Naive thymus-derived CD8-positive, alpha-beta T cell (primary cell): ENCODE measurements at places on chromosomes 3 and 15.

DNA sequence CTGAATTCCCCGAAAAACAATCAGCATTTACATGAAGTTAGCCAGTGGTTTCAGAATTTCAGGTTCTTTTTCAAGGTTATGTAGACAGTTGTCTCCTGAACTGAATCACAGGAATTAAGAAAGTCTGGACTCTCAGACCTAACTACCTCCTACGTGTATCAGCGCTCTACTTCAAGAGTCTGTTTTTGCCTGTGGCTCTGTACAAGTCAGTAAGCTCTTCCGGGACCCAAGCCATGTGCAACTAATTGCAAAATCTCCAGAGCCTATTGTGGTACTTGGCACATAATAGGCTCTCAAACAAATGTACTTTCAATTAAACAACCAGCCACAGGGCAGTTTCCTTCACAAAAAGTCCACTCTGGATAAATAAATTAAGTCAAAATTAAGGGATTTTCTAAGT lies 414.2 kb downstream of the PDCD6IP start:
- no peak overlapping the region for H3K27ac ChIP-seq
- no peaks in the 10 kb centered on the region for H3K36me3 ChIP-seq
- no peak overlapping the region for H3K4me3 ChIP-seq
- DNase-seq = no peak

DNA sequence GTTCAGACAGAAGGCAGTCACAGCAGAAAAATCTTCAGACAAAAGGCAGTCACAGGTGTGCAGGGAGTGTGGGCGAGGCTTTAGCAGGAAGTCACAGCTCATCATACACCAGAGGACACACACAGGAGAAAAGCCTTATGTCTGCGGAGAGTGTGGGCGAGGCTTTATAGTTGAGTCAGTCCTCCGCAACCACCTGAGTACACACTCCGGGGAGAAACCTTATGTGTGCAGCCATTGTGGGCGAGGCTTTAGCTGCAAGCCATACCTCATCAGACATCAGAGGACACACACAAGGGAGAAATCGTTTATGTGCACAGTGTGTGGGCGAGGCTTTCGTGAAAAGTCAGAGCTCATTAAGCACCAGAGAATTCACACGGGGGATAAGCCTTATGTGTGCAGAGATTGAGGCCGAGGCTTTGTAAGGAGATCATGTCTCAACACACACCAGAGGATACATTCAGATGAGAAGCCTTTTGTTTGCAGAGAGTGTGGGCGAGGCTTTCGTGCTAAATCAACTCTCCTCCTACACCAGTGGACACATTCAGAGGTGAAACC lies 27.6 kb downstream of the ZNF589 start:
- H3K27ac ChIP-seq = peak overlapping the region; percentile 98
- DNase-seq = peak; percentile 85
- H3K4me3 ChIP-seq = peak overlapping the region; percentile 83

DNA sequence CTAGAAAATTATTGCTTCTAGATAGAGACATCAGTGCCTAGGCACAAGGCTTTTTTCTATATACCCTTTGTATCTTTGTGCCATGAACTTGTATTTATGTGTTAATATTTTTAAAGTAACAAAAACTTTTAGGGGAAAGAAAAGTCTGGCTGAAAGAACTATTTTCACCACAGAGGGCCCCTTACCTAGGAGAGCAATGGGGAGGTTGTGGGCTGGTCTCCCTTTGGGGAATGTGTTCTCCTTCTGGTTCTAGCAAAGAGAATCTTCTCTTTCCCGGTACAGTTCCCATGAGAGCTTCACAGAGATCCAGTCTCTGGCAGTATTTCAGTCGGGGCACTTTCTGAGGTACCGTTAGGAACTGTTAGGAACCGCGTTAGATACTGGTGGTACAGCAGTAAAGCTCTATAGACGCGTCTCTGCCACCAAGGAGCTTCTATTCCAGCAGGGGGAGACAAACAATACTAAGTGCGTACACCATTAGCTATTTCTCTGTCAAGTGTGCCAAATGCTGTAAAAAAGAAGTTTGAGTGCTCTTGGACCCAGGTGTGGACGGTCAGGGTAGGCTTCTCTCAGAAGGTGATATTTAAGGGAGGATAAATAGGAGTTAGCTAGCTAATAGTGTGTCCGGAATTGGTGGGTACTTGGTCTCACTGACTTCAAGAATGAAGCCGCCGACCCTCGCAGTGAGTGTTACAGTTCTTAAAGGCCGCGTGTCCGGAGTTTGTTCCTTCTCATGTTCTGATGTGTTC lies 4.6 kb upstream of the EPB42 start:
- H3K4me1 ChIP-seq = peaks cover 8% of the 10 kb centered on the region
- peak overlapping the region; percentile 41 for H3K4me3 ChIP-seq
- no peak overlapping the region for H3K27ac ChIP-seq

DNA sequence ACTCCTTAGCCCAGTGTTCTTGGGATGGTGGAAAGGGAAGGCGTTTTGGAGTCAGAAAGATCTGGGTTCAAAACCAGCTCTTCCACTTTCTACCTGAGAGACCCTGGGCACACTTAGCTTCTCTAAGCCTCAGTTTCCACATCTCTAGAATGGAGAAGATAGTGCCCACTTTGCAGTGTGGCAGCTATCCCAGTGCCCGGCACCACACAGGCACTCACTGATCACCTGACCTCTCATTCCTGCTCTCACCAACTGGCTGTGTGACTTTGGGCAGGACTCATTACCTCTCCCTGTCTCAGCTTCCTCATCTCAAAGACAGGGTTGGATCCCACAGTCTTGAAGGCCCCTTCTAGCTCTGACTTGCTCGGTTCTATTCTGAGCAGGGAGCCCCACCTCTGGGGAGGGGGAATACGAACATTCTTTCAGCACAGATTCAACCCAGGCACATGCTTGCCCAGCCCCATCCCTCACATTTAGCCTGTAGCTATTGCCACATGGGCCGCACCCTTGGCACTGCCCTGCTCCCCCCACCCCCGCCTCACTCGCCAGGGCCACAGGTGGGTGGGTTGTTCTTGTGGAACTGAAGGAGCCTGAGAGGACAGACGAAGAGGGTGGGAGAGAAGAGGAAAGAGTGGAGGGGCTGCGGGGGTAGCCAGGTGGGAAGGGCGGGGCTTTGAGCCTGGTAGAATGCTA lies 39.2 kb downstream of the EPHB3 start:
- peaks cover 4% of the 10 kb centered on the region for H3K36me3 ChIP-seq
- H3K27me3 ChIP-seq = peaks cover 40% of the 10 kb centered on the region
- H3K27ac ChIP-seq = no peak overlapping the region
- no peak for DNase-seq
- peaks cover 32% of the 10 kb centered on the region for H3K4me1 ChIP-seq

GRCh38 chr15:88258093-88258641 lies 1.6 kb upstream of the NTRK3 start:
- H3K27ac ChIP-seq = no peak overlapping the region
- DNase-seq = no peak
- H3K27me3 ChIP-seq = peaks cover 68% of the 10 kb centered on the region
- peak overlapping the region; percentile 39 for H3K4me3 ChIP-seq
- H3K36me3 ChIP-seq = no peaks in the 10 kb centered on the region

DNA sequence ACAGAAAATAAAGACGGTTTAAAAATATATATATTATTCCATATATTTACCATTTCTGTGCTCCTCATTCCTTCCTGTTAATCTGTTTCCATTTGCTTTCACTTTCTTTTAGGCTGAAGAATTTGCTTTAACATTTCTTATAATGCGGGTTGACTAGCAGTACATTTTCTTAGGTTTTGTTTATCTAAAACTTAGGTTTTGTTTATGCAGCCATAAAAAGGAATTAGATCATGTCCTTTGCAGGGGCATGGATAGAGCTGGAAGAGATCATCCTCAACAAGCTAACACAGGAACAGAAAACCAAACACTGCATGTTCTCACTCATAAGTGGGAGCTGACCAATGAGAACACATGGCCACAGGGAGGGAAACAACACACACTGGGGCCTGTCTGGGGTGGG lies 578.1 kb downstream of the FHIT start:
- no peaks in the 10 kb centered on the region for H3K4me1 ChIP-seq
- DNase-seq = no peak
- H3K27me3 ChIP-seq = no peaks in the 10 kb centered on the region
- H3K36me3 ChIP-seq = peaks cover 6% of the 10 kb centered on the region
- no peak overlapping the region for H3K27ac ChIP-seq

- peak; percentile 62 for DNase-seq
- no peaks in the 10 kb centered on the region for H3K27me3 ChIP-seq
- no peak overlapping the region for H3K27ac ChIP-seq
- no peaks in the 10 kb centered on the region for H3K36me3 ChIP-seq
- peaks cover 6% of the 10 kb centered on the region for H3K4me1 ChIP-seq
Observed at GRCh38 chr3:63818282-63819150, 583 bp upstream of the C3orf49 start.

- H3K4me3 ChIP-seq = no peak overlapping the region
- peaks cover 32% of the 10 kb centered on the region for H3K4me1 ChIP-seq
- no peak for DNase-seq
- H3K36me3 ChIP-seq = peaks cover 3% of the 10 kb centered on the region
- no peaks in the 10 kb centered on the region for H3K27me3 ChIP-seq
- H3K27ac ChIP-seq = peak overlapping the region; percentile 42
Observed at GRCh38 chr3:46277476-46277875, 35.2 kb downstream of the CCR3 start.

- no peak for DNase-seq
- no peaks in the 10 kb centered on the region for H3K36me3 ChIP-seq
- no peak overlapping the region for H3K27ac ChIP-seq
- no peaks in the 10 kb centered on the region for H3K27me3 ChIP-seq
Observed at GRCh38 chr3:129318921-129319320, 40.3 kb downstream of the HMCES start.

- H3K4me3 ChIP-seq = no peak overlapping the region
- H3K4me1 ChIP-seq = no peaks in the 10 kb centered on the region
- H3K27ac ChIP-seq = no peak overlapping the region
- H3K27me3 ChIP-seq = no peaks in the 10 kb centered on the region
Observed at GRCh38 chr3:197835509-197835908, 44.5 kb downstream of the LRCH3 start.

DNA sequence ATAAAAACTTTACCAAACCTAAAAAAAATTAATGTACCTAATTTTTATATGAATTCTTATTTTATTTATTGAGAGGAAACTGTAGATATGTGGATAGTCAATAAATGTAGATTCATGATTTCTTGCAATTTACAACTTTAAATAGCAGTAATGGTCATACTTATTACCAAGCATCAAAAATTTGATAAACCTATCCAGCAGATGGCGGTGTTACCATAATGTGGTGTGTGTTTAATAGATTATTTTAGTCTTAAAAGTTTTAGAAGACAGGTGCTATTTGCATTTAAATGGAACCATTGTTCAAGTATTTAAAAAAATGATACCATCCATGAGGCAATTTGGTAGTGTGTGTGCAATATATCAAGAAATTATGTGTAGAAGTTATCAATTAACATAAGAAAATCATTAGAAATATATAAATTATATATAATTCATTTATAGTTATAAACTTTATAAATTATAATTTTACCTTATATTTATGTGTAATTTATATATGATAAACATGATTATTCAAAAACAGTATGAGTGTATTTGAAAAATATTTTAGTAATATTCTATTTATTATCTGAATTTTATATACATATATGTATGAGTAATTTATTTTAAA lies 176.0 kb upstream of the BCHE start:
- H3K36me3 ChIP-seq = no peaks in the 10 kb centered on the region
- H3K27ac ChIP-seq = no peak overlapping the region
- no peaks in the 10 kb centered on the region for H3K4me1 ChIP-seq
- H3K4me3 ChIP-seq = no peak overlapping the region

GRCh38 chr15:92711457-92711831 lies 55.9 kb upstream of the FAM174B start:
- no peak overlapping the region for H3K4me3 ChIP-seq
- H3K27ac ChIP-seq = no peak overlapping the region
- H3K4me1 ChIP-seq = peaks cover 10% of the 10 kb centered on the region

DNA sequence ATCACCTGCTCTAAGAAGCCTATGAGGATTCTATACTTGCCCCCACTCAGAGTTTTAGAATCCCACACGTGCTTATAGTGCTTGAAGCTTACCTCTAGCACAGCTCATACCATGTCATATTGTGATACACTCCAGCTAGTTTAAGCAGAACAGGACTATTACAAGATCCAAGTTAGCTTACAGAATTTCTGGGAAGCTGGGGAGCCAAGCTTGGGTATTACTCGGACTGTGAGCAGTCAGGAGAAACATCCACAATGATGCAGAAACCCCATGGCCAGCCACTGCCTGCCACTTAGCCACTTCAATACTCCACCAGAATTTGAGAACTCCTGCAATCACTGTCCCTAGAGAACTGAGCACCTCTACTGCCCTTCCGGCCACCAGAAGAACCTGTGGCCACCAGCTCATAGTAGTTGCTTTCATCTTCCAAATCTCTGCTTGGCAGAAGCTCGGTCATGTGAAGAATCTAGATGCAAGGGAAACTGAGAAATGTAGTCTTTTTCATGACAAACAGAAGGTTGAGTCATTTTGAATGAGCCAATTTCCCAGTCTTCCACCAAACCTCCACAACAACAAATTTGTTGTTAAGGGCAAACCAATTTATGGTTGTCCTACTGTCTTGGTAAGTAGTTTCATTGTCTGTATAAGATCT lies 27.7 kb upstream of the SSR3 start:
- H3K36me3 ChIP-seq = no peaks in the 10 kb centered on the region
- peaks cover 8% of the 10 kb centered on the region for H3K4me1 ChIP-seq
- no peak overlapping the region for H3K4me3 ChIP-seq
- no peak overlapping the region for H3K27ac ChIP-seq
- no peaks in the 10 kb centered on the region for H3K27me3 ChIP-seq

DNA sequence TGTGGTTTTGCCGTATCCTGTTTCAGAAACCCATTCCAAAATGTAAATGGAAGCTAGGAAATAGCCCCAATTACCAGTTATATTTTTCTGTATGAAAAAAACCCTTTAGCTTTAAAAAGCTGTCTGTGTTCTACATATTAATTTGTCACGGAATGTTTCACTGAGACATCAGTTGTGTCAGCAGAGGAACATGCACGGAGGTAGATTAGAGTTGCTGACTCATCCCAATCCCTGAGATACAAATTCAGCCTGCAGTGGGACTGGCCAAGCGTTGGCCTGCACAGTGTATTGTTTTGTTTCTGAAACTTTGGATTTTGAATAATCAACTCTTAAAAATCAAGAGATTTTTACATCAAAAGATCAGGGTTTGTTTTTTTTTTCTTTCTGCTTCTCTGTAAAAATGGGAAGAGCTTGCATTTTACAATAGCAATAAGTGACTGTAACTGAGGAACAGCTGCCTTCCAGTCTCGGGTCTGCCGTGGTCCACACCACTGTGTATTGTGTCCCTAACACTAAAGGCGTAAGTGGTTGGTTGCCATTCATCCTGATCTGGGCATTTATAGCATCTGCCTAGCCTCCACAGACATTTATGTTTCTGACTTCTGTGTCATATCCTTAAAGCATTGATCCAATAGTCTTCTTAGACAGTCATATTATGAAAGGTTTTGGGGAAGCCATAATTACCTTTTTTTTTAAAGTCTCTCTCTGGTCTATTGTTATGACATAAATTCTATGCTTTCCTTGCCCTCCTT lies 218.1 kb downstream of the ADAMTSL3 start:
- H3K36me3 ChIP-seq = no peaks in the 10 kb centered on the region
- DNase-seq = no peak
- H3K27ac ChIP-seq = no peak overlapping the region
- no peak overlapping the region for H3K4me3 ChIP-seq
- H3K27me3 ChIP-seq = peaks cover 10% of the 10 kb centered on the region

- H3K4me3 ChIP-seq = no peak overlapping the region
- no peak overlapping the region for H3K27ac ChIP-seq
- H3K36me3 ChIP-seq = peaks cover 27% of the 10 kb centered on the region
- H3K27me3 ChIP-seq = peaks cover 73% of the 10 kb centered on the region
- DNase-seq = no peak
Observed at GRCh38 chr3:147404800-147405230, 1.5 kb downstream of the ZIC4 start.

GRCh38 chr3:62415312-62415801 lies 42.0 kb upstream of the FEZF2 start:
- no peak overlapping the region for H3K4me3 ChIP-seq
- no peak overlapping the region for H3K27ac ChIP-seq
- H3K4me1 ChIP-seq = no peaks in the 10 kb centered on the region
- DNase-seq = no peak
- H3K27me3 ChIP-seq = peaks cover 2% of the 10 kb centered on the region
